ENCODE measurements at places on chromosomes 7 and 10.

DNA sequence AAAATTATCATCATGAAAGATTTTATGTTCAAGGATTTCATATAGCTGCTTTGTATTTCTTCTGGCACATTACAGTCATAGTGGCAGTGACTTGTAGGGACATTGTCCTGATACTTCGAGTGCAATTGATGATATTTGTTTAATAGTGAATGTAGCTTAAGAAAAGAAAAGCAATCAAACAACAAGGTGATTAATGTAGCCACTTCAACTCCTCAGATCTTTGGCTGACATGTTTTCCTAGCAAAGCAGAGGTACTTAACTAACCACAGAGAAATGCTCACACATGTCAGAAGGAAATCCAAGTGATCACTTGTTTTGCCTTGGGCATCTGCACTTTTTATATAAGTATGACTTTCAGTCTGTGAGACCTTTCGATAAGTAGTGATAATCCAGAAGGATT, 470.3 kb downstream of the AUTS2 start:
- no peak for DNase-seq

DNA sequence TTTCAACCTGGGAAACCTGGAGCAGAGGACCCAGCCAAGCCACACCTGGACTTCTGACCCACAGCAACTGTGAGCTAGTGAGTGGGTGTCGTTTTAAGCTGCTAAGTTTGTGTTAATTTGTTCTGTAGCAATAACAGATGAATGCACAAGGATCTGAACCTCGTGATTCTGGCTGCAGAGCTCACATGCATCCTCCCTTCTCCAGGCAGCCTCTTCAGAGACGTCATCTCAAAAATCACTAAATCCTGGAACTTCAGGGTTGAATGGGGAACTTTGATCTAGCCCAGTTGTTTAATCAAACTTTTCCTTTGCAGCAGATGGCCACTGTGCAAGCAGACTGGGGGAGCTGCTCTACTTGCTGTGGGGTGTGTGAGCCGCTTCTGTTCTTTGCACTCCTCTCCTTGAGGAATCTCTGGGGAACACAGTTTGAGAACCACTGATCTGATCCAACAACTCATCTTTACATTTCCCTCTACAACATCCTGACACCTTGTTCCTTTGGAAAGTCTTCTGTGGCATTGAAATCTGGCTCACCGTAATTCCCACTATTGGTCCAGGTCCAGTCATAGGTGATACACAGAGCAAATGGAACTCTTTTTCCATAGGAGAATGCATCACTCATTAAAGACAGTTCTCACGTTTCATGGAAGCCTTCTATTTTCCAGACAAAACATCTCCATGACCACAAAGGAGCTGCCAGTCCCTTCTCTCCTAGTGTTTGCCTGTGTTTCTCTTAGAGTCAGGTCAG, 90.3 kb downstream of the CHN2 start:
- DNase-seq = no peak

- DNase-seq = no peak
These were observed 51.7 kb downstream of the PRKCQ start for GRCh38 chr10:6528198-6528950.

- peak; percentile 14 for DNase-seq
These were observed 224.3 kb downstream of the SFMBT2 start for GRCh38 chr10:7186387-7187018.

- no peak for DNase-seq
These were observed 505.9 kb downstream of the TCERG1L start for GRCh38 chr10:130805635-130806030.

Measured in fibroblast of upper back skin (primary cell).